ENCODE measurements at places on chromosomes 12 and 14.

DNA sequence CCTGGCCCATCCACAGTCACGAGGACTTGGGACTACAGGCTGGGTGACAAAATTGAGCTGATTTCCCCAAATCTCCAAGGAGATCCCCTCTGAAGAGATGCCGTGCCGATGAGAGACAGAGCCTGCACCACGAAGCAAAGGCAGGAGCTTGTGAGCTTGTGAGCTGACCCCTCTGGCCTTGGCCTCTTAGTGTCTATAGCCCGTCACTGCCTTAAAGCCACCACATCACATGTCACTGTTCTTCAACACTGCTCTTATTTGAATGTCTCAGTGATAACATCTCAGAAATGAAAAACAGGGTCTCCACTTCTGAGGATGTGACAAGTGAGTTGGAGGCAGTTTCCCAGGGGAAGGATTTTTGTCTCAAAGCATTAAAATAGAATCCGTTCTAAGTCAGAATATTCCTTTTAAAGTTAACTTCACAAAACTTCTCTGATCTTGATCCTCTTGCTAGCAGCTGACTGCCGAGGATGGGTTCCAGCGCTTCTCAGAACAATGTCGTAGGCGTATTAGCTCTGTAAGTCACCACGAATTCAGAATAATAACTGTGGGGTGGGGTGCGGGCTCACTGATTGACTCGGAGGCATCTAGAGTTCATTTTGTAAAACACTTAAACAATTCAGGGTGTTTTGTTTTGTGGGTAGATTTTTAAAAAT is 37.5 kb downstream of the CHST11 start:
- DNase-seq = peak; percentile 20

- no peak for DNase-seq
These were observed 629 bp downstream of the RAD51AP1 start for GRCh38 chr12:4539167-4539870.

DNA sequence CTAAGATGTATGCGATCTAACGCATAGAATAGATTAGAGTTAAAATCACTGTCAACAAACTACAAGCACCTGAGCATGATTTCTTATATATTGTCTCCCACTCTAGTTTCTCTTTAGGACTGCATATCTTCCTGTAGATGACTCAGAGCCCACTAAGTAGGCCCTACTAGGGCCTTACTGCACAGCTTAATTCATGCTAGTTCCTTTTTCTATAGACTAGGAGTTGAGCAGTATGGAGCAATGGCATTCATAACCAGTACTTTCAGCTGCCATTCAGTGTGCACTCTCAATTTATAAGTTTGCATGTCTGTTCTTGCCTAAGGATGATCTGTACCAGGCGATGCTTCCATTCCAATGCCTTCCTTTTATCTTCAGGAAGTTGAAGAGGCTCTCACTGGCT is 103.5 kb downstream of the METTL25 start:
- DNase-seq = no peak

DNA sequence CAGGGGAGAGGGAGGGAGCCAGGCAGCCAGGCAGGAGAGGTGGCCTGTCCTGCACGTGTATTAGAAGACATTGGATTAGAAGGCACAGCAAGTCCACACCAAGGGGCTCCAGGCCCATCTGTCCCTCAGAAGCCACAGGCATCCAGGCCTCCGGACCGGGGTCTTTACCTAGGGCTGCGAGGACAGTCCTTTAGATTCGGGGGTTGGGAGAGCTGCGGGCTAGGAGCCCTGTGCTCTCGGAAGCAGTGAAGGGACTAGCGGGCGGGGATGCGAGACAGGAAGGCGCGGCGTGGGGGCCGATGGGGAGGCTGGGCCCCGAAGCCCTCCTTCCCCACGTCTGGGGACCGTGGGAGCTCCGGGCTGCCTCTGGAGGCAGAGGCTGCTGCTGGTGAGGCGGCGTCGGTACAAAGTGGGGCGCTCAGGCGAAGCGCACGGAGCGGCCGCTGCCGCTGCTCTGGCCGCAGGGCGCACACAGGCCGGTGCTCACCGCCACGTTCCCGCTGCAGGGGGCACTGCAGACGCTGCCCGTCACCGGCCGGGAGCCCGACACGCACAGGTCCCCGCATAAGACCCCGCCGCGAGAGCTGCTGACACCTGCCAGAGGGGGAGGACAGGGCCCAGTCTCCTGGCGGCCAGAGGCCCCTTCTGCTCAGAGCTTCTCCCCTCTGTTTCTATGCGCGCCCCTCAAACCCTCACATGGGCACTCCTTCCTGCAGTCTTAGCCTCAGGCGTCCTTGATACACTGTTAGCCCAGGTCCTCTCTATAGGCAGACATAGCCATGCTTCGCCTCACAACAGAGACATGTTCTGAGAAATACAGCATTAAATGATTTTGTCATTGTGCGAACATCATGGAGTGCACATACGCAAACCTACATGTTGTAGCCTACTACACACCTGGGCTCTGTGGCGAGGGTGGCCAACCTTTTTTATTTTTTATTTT is 17.3 kb downstream of the KRT7 start:
- DNase-seq = no peak

GRCh38 chr14:24395609-24396582 is 2.9 kb upstream of the NYNRIN start:
- DNase-seq = no peak

DNA sequence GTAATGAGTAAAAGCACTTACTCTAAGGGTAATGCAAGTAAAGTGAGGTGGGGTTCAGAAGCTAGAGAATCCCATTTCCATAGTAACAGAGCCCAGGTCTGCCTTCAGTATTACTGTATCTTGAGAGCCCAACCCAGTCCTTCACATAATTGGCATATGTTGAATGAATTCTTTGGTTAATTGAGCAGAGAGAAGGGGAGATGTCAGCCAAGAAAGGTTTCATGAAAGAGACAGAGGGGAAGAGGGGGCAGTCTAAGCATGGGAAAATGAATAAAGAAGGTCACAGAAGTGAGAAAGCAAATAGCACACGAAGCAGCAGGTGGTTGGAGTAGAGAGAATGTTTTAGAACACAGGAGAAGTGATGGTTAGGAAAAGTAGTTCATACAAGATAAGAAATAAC is 371.1 kb downstream of the SEC23A start:
- DNase-seq = no peak

- no peak for DNase-seq
These were observed 678.6 kb downstream of the BCL11B start for GRCh38 chr14:98593361-98593761.

GRCh38 chr12:113782873-113783272 is 183.3 kb downstream of the RBM19 start:
- no peak for DNase-seq

- DNase-seq = peak; percentile 30
These were observed 16.1 kb downstream of the PLEK2 start for GRCh38 chr14:67395876-67396189.

- no peak for DNase-seq
These were observed 225.4 kb upstream of the PDE3A start for GRCh38 chr12:20142956-20143355.

DNA sequence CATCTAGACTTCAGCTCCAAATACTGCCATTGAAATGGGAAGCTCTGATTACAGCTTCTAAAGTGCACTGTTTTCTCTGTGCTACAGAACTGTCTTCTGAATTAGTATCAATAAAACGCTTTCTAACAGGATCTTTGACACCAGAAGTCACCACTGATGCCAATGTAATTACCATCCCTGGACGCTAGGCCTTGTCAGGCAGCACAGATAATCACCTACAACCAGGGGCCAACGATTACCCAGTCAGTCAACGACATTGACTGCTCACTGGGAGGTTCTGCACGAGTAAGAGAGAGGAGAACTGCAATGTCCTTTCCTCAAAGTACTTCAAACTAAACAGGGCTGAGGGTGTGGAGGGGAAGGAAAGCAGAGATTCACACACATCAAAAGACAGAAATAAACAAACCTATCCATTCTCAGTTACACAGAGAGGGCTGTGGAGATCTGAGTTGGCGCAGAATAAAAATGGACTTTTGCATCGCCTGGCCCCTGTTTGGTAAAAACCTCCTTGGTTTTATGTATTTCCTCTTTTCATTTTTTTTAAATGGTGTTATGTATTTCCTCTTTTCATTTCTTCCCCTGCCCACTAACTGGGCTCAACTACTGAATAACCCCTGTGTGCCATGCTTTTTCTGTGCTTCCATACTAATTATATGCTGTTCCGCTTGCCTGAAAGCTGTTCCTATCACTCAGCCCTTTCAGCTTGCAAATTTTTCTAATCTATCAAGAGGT is 492.2 kb downstream of the APAF1 start:
- no peak for DNase-seq

DNA sequence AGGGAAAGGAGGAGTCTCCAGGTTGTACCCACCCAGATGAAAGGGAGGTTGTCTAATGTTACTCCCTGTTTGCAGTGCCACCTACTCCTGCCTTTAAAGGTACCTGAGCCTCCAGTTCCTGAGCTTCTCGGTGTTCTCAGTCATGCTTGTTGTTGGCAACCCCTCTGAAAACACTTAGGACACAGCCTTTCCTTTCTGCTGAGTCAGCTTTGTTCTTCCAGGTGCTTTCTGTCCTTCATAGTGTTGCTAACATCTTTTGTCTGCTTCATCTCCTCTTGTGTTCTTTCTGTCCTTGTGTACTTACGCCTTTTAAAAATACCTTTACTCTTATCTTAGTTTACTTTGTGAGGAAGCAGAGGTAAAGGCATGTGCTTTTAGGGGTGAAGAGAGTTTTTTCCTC is 97.0 kb upstream of the NEDD1 start:
- no peak for DNase-seq

DNA sequence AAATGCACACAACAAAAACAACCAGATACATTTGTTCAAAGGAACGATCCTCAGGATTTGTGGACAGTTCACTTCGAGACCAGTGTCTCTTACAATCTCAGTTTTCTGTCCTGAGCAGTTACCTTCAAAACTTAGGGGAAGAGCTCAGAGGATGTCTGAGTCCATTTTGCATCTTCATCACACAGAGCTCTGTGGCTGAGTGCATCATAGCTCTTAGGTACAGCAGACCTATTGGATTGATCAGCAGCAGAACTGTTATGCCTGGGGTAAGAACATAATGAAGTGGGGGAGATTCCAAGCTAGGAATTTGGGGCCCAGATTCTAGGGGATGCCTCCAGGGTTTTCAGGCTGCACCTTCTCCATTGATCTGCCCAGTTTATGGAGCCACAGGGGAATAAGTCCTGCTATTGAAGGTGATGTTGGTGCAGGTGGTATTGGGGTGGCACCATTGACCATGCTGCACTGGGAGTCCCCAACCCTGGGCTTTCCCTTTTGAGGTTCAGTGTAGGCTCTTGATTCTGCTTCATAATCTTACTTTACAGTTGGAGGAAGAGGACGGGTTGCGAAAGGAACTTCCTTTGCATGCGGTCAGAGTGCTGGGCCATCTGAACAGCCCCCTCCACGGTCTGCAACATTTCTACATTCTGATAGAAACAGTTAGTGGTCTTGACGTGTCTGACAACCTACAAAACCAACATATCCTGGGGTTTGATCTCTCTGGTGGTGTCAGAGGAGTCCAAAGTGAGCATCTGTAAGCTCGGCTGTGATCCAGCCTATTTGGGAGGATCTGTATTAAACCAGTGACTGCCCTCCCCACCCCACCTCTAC is 112.8 kb downstream of the CHST11 start:
- no peak for DNase-seq

DNA sequence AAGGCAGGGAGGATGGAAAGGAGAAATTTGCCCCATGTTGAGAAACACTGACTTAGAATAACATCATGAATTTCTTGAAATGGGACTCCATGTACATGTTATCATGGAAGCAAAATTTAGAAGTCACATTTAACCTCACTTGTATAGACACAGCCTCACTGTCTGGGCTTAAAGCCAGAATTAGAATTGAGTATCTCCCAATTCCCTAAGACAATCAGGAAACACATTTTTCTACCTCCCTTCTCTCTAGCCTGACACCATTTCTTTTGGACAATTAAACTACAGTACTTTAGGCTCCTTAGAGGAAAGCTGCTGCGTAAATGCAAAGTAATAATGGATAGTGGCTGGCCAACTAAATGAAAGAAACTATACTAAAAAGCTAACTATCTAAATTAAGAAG is 795.5 kb downstream of the C12orf50 start:
- DNase-seq = no peak

DNA sequence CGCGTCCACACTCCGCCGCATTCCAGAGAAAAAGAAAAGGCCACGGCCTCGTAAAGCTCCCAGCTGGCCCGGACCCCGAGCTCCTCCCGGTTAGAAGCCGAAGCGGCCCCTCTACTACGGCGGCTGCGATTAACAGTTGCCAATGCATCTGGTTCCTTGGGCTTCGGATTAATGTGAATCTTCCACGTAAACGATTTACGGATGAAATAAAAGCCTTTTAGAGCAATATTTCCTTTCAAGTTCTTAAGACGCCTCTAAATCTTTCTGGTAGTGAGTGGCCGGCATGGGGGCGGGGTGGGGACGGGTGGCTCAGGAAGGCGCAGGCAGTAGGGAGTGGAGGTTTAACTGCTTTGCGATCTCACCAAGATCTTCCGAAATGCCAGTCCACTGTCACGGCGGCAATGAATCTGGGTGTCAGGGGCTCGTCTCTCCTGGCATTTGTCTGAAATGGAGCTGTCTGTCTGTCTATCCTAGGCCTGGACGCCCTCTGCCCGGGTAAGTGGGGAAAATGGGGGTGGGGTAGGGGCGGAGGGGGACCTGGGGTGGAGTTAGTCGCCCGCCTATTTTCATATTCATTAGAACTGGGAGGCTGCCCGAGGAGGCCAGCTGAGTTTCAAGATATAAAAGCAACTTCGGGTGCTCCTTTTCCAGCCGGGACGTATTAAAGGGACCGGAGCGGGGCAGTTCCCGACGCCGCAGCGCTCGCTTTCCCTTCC is 413 bp upstream of the ALX1 start:
- DNase-seq = no peak

DNA sequence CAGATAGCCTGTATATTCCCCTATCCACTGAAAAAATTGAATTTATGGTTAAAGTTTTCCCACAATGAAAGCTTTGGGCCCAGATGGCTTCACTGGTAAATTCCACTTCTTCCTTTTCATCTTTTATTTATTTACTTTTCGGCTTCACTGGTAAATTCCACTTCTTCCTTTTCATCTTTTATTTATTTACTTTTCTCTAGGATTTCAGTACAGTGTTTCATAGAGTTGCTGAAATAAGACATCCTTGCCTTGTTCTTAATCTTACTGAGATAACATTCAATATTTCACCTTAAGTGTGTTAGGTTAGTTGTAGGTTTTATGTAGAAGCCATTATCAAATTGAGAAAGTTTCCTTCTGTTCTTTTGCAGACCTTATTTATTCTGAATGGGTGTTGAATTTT is 18.9 kb upstream of the KLRG1 start:
- no peak for DNase-seq

- DNase-seq = no peak
These were observed 8.4 kb upstream of the PPP4R4 start for GRCh38 chr14:94165744-94166143.

DNA sequence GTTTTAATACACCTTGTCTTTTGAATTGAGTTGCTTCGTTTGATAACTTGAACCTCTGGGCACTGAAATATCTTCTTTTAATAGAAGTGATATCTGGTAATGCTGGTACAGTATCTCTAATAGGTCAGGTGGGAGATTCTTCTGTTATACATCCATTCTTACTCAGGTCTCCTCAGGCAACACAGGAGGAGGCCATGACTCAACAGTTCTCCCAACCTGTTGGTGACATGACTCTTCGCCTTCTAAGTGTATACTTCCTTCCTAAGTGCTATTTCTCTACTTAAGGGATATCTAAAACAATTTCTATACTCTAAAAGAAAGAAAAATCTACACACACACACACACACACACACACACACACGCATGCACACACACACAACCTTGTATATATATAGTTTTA is 509.1 kb downstream of the PCNX1 start:
- DNase-seq = no peak

- no peak for DNase-seq
These were observed 659.6 kb downstream of the TMTC2 start for GRCh38 chr12:83346333-83346732.

Data from AG10803 (cell line).